ENCODE measurements at places on chromosomes 4 and X. TPM values are rescaled to one million over a fixed set of nuclear protein-coding genes. Genes with fewer than 3 reads are reported as not detected.

The UBL4A gene
- polyA plus RNA-seq = 35.2 TPM

GRCh38 chr4:71296945-71297344, 41.9 kb upstream of the SLC4A4 start:
- no peak for DNase-seq

The PNMA5 gene
- not detected for polyA plus RNA-seq

The TRIM61 gene
- 0.30 TPM for polyA plus RNA-seq

The TLR8 gene
- not detected for polyA plus RNA-seq

The XAGE1A gene
- polyA plus RNA-seq = not detected

DNA sequence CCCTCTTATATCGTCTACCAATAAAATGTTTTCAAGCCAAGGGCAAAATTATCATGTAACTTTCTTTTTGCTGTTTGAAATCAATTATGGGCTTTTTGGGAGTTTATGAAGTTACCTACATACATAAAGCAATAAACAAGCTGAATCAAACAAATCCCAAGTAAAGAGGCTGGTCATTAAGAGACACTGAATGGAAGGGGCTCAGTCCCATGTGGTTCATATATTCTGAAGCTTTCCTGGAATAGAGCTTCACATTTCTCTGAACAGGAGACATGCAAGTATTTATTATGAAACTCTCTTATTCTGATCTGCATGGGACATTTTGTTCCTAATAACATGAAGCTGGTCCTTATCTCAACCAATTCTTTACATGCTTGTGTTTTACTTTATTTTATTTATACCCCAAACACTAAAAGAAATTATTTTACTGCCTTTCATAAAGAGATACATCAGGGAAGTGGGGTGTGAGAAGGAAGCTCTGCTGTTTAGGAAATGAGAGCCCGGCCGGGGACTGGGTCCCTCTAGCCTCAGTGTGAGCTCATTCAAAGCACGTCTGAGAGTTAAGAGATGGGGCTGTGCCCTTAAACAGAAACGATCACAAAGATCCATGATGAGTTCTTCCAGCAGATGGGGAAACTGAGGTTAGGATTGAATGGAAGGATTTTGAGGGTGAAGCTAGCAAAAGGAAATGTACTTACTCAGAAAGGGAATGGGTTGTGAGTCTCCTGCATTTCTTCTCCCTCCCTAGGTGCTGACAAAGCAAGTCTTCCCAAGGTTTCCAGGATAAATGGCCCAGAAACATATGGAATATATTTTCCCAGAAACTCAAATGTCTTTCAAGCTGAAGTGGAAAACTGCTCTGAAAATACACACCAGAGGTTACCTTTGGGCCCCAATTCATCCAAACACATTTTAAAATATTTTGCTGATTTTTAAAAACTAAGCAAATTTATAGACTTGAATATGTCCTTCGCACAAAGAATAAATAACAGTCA, 93.1 kb upstream of the LNX1 start:
- DNase-seq = peak; percentile 12

GRCh38 chrX:85993539-85994197, 53.7 kb downstream of the CHM start:
- no peak for DNase-seq

GRCh38 chrX:56728752-56729151, 291 bp upstream of the NBDY start:
- peak; percentile 40 for DNase-seq

The ZNF732 gene
- not detected for polyA plus RNA-seq

DNA sequence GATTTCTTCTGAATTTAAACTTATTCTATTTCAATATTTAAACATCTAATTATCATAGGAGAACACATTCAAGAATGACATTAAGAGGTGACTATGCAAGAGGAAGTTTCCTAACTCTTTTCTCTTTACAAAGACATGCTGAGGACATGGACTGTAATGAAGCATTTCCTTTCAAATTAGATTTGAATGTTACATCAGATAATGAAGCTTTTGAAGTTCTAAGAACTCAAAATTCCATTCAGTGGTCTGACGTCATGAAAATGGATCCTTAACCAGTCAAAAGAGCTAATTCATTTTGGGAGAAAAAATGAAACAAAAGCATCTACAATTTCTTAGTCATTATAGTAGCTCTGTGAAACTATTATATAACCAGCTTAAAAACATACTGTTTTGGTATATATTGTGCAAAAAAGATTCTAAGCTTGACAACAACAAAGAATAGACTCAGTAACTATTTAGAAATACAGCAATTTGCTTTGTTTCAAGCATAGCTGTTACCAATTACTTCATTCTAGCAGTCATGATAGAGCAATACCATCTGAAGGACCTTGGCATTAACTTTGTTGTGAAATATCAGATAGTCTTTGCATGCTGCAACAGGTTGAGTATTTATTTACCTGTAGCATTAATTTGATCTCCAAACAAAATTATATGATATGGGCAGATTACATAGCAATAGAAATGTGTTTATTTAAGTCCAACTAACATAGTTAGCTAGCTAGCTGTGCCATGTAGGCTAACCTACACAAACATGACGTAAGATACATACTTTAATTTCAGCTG, 13.7 kb upstream of the DTHD1 start:
- DNase-seq = no peak

The SLC49A3 gene
- polyA plus RNA-seq = 12.6 TPM

DNA sequence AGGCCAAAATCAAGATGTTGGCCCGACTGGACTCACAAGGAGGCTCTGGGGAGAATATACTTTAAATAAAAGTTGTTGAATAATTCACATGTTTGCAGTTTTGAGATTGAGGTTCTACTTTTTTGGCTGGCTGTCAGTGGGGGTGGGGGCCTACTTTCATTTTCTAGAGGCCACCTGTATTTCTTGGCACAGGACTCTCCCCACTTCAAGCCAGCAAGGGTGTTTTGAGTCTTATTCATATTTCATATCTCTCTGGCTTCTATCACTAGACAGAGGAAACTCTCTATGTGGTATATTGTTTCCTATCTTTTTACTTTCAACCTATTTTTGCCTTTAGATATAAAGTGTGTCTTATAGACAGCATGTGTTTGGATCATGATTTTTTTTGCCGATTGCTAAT, 266.4 kb downstream of the PRR32 start:
- DNase-seq = no peak

The SLC10A7 gene
- 1.9 TPM for polyA plus RNA-seq

DNA sequence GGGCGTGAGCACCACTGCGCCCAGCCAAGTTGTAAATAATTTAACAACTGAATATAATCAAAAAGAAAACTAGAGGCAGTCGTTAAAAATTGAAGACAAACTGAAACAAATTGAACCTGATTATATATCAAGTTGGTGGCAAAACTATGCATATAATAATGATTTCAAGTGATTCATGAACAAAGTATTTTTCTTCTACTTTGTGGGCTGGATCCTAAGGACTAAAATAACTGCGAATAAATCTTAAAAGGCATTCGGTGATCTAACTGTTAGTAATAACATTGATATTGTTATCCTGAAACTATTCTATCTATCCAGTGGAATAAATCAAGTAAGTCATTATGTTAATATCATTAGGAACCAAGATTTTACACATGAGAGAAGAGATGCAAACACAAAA, 21.2 kb upstream of the USP9X start:
- DNase-seq = no peak

The TXK gene
- polyA plus RNA-seq = 0.26 TPM

The EREG gene
- polyA plus RNA-seq = not detected

DNA sequence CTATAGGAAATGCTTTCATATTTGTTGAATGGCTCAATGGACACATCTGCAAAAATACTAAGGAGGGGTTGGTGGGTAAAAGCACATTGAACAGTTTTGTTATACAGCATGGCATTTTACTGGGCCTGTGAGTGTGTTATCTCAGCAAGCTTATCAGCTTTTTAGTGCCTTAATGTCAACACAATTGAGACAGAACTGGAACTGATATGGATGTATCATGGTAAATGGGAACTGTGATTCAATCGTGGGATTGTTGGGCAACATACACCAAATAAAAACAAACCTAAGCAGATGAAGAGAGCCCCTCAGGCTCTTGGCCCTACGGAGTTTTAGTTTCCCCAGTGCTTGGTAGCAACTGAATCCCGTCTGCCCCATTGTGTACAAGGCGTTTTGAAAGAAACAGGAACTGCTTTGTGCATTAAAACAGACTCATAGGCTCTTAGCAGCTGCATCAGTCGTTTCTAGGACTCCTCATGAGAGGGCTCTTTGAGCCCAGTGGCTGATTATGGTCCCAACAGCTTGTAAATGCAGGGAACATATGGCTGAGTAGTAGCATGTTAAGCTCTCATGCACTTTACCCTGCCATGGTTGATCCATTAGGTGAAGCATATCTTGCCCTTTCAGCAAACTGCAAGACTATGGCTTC, 7.3 kb downstream of the GPR119 start:
- DNase-seq = no peak

The DAPP1 gene
- 0.34 TPM for polyA plus RNA-seq

DNA sequence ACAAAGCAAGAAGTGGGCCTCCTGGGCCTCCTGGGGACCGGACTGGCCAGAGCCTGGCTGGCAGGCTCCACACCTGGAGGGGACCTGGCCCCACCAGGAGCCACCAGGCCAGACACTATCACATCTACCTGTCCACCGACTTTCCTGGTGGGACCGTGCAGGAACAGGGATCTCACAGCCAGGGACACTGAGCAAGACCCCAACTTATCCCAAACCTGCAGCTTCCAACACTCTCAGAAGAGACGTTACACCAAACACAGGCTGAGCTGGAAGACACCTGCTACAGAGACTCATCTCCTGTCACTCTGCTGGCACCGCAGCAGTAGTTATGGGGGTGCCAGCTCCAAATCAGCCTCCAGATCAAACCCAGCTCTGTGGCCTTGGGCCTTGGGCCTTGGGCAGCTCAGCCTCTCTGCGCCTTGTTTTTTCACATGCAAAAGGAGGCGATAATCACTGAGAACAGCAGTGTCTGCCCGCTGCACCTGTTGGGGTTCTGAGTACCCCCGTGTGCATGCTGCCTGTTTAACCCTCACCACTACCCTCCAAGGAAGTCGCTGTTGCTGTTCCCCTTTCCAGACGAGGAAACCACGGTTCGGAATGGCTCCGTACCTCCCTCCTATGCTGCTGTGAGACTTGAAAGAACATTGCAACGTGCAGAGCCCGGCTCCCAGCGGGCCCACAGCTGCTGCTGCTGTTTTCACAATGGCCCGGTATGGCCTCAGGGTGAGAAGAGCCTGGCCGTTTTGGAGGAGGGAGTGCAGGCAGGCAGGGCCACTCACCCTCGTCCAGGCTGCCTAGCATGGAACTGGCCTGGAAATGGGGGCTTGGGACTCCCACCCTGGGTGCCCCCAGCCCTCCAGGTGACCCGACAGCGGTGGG, 69.6 kb downstream of the ADRA2C start:
- no peak for DNase-seq

GRCh38 chrX:102515975-102516941, at the start of gene TMSB15A:
Gene TMSB15A (minus strand): TSS chrX:102516739.
- peak; percentile 86 for DNase-seq

GRCh38 chrX:15114743-15115566, 154.9 kb downstream of the ASB9 start:
- DNase-seq = no peak

The LINC00632 gene
- 0.67 TPM for polyA plus RNA-seq

The NEUROG2 gene
- polyA plus RNA-seq = not detected

GRCh38 chr4:2255501-2256155, 6.3 kb downstream of the MXD4 start:
- DNase-seq = peak; percentile 32

DNA sequence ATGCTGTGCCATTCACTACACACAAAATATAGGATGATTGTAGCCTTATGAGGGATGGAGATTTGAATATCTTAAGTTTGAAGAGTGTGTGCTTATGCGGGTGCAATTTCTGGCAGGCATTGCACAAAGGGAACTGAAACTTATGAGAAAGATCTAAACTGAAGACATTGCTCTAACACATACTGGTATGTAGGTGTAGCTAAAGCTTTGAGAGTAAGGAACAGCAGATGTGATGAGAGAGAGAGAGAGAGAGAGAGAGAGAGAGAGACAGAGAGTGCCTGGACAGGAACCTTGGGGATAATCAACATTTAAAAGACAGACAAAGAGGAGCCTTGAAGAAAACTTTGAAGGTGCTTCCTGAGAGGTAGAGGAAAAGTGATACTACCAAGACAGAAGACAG, 379.7 kb downstream of the SPRY1 start:
- no peak for DNase-seq

- DNase-seq = no peak
These were observed 5.0 kb upstream of the MSANTD1 start for GRCh38 chr4:3244002-3244401.

The SLC26A1 gene
- polyA plus RNA-seq = 10.2 TPM

DNA sequence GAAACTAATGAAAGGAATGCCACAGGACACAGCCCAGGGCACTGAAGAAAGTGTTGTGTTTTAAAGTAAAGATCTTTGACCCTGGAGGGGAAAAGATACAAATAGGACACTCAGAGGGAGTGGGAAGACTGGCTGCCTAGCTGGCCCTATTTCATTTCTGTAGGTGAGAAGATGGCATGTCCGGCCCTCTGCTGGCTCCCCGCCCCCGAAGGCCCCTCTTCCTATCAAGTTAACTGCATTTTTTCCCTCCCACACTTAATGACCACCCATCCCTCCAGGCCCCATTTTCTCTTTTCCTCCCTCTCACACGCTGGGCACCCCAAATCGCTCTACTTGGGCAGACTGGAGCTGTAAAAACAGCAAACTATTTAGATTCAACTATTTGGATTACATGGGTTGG, 5.5 kb upstream of the TRIM75 start:
- no peak for DNase-seq

The OPHN1 gene
- 1.9 TPM for polyA plus RNA-seq

DNA sequence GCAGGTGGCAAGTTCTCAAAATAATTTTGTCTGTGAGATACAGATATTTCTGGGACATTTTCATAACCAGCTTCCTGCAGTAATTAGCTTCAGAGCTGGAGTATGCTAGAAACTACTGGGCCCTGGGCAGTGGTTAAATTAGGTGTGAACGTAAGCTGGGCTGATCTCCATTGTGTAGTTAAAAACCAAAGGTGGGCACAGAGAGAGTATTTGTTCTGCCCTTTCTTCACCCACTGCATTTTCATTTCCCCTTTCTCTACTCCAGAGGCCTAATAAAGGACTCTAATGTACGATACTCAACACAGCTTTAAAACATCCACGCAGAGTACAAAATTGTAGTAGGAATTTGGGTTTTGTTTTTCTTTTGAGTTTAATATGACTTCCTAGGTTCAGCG, 252.7 kb downstream of the SPRY1 start:
- no peak for DNase-seq
